ENCODE measurements at places on chromosomes 2 and 18.

- no peak for DNase-seq
Observed at GRCh38 chr2:187009483-187010239, 160.7 kb upstream of the ZSWIM2 start.

DNA sequence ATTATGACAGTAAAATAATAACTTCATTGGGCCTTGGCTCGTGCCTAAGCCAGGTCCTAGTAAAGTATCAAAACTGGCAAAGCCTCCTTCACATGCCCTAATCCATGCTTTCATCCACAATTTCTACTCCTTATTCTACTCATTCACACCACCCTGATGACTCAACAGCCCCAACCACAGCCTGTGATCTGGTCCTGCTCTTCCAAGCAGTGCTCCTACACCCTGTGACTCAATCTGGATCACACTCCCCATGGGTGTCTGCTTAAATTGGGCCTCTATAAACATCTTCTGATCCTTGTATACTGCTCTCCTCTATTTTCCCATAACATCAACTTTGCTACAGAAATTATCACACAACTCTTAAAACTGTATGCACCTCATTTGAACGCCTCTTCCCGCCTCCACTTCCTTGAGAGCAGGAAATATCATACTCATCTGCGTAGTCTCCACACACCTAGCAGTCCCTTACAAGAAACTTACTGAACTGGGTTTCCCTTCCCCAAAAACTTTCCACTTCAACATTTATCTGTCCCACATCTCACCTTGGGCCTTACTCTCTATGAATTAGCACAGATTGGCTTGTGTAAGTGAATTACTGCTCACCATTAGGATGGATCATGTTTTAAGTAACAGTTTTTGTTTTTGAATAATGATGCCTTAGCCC lies 15.9 kb downstream of the GTF3C3 start:
- DNase-seq, result no peak

- no peak for DNase-seq
Observed at GRCh38 chr2:102111823-102112222, 30.7 kb upstream of the IL1R1 start.

DNA sequence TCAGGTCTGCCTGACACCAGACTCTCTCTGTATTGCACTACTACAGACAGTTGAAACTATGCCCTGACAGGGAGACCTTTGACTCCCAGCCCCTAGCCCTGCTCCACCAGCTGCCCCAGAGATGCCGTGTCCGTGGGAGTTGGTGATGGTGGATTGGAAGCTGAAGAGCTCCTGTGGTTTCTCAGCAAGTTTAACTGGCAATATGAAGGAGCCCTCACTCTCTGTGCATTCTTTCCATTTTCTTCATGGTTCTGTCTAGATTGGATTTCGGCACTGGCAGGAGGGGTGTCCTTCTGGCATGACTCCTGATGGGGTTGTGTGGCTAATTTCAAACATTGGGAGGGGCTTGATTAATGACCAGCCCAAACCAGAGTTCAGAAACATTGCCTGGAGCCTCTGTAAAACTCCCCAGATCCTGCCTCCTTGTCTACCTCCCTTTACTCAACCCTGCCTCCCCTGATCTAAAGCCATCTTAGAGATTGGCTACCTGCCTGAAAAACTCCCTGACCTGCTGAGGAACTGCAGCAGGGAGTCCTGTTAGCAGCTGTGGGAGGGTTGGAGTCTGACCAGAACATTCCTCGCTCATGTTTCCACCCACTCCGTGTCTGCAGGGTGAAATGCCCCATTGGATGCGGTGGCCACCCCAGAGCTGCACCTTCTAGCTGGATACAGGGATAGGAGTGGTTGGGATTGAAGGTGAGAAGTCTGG lies 206.9 kb upstream of the SPRED2 start:
- no peak for DNase-seq

DNA sequence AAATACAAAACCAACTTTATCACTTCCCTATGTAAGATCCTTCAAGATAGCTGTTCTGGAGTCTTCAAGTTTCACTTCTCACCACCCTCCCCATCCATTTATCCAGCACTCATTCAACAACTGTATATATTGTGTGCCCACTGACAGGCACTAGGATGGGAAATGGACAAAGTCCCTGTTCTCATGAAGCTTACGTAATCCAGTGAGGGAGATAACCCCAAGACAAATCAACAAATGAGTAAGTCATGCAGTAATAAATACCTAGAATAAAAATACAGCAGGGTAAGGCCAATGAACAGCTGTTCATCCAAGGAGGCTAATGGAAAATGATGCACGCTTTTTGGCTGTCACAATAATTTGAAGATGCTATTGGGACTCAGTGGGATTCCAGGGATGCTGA lies 133.8 kb downstream of the MEMO1 start:
- no peak for DNase-seq

GRCh38 chr2:195820373-195820772 lies 163.3 kb downstream of the SLC39A10 start:
- no peak for DNase-seq

- DNase-seq, result no peak
Observed at GRCh38 chr2:49342156-49342555, 187.8 kb upstream of the FSHR start.

DNA sequence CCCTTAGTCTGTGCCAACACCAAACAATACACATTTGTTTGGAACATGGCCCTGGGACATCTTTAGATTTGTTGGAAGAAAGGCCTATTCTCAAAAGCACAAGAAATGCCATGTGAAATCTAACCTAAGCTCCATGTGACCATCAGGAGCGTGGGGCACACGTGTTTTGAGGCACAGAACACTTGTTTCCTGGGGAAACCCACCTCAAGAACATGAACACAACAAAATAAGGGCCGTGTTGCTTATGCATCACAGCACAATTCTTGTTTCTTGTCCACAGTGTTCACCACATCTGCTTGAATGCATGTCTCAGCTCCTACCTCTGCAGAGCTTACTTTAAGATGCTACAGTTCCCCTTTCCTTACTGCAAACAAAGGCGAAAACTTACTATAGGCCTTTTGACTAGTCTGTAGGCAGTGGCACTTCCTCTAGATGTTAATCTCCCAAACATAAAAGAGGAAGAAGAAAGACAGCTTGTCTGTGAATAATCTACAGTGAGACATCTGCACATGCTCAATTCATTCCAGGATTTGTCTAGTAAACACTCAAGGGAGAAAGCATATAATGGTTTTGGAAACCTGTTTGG lies 165.0 kb downstream of the ANKRD44 start:
- DNase-seq, result no peak

- DNase-seq, result no peak
Observed at GRCh38 chr2:203340791-203341487, 12.7 kb downstream of the ABI2 start.

GRCh38 chr18:44917216-44918141 lies 236.8 kb downstream of the SETBP1 start:
- DNase-seq, result no peak

GRCh38 chr2:207692206-207693065 lies 19.0 kb upstream of the CCNYL1 start:
- DNase-seq, result peak; percentile 52

- DNase-seq, result no peak
Observed at GRCh38 chr2:189379731-189380261, 61.5 kb upstream of the WDR75 start.

DNA sequence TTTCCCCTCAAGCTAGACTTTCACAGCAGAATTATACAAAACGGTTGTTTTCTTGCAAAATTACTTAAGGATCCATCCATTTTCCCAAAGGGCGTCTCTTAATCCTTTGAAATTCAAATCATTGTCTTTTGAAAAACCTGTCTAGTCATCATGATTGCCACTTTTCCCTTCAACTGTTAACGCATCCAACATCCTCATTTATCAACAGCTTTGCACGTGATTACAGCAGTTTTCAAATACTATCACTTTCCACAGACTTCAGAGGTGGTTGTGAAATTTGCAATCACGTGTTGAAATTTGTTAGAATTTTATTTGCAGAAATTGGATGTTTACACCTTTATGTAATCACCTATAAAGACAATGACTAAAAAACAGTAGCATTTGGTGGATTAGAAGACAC lies 304.4 kb upstream of the SLC39A10 start:
- no peak for DNase-seq

DNA sequence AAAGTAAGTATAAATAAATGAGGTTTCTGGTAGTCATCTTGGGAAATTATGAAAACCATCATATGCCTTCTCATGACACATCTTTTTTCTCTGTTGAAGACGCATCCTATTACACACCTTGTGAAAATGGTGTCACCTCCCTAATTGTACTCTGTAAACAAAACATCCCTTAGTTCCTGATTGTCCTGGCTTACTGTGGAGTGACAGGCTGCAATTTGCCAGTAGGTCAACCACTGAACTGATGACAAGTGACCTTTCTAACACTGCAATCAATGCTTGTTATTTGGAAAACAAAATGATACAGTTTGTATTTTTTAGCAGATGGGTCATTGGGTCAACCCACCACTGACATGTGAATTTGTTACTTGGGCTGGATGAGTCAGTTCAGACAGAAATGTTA lies 219.5 kb downstream of the PTPRM start:
- DNase-seq, result no peak
